Activated T-cell treated with anti-CD3 and anti-CD28 coated beads for 24 hours (primary cell): ENCODE measurements at places on chromosomes 2 and 18.

DNA sequence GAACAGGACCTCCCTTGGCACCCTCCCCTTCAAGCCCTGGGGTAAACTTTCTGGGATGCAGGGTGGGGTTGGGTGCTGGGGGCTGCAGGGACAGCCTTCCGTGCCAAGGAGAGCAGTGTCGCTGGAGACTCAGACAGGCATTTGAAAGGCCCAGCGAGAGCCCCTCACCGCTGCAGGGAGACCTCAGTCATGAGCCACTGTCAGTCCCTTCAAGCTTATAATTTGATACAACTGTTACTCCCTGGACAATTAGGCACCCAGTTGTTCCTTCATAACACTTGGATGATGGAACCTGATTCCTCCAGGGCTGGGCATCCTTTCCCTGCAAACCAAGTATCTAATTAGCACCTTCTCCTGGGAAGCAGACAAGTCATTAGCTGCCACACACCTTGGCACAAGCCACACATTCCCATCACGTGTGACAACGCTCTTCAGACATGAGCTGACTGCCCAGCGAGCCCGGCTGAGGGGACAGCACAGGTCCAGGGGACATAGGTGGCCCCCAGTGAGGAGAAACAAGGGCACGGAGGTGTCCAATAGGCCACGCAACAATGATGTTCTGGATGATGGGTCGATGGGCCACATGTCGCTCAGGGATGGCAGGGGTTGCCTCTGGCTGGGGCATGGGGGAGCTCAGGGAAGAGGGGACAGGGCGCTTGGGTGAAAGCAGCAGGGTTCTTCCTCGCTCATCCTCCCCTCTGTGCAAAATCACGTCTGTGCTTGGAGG is 59.6 kb downstream of the KCNF1 start:
- DNase-seq: no peak

DNA sequence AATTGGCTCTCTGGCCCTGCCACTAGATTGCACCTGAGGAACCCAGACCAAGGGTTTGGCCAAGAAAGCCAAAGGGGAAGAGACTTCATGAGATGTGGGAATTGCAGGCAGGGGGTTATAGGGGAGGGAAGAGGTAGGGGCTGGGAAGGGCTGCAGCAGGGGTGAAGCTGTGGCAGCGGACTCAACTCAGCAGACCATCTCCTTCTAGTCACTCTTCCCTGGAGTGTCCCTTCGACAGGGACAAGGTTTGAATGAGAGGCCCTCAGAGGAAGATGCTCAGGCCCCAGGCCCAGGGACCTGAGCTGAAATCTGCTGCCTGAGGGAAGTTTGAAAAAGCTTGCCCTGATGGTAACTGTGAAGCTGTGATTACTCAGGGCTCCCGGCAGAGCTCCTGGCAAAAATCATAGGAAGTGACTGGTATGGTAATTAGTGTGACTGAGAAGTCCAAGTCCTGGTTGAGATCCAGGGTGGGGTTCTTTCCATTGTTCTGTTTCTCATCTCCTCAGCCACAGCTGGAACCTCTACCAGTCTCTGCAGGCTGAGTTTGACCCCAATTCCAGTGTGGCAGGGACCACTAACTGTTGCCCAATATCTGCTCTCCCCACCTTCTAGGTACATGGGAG is 300.9 kb downstream of the CYP26B1 start:
- DNase-seq: no peak

DNA sequence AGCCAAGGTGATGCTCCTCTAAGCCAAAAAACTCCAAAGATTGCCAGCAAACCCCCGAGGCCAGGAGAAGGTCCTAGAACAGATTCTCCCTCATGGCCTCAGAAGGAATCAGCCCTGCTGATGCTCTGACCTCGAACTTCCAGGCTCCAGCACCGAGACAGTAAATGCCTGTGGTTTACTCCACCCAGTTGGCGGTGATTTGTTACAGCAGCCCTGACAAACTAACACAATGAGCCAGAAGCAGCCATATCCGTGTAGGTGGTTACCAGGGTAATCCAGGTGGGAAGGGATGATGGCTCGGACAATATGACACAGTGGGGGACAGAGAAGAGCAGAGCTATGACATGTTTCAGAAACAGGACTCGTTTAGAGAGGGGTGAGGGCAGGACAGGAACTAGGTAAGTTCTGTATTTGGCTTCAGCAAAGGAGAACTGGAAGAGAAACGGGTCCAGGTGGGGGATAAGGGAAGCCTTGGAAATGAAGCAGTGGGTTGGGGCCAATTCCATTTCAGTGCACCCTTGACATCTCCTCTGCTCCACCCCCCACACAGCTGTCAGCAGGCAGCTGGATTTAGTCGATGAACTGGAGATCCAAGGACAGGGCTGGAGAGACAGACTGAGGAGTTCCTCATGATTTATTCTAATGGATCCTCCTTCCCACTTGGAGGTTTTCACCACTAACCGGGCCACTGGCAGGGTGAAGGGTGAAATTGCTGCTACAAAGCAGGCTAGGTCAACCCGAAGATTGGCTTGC is 179.7 kb upstream of the SH3BP4 start:
- no peak for DNase-seq

- DNase-seq: no peak
These were observed 52.7 kb upstream of the NPAS2 start for GRCh38 chr2:100767224-100767653.

- DNase-seq: no peak
These were observed 434.7 kb downstream of the PTPRM start for GRCh38 chr18:8001711-8002301.

- DNase-seq: no peak
These were observed 93.6 kb downstream of the ASAP2 start for GRCh38 chr2:9300214-9300613.

- no peak for DNase-seq
These were observed 13.8 kb downstream of the TPGS2 start for GRCh38 chr18:36814994-36815393.

DNA sequence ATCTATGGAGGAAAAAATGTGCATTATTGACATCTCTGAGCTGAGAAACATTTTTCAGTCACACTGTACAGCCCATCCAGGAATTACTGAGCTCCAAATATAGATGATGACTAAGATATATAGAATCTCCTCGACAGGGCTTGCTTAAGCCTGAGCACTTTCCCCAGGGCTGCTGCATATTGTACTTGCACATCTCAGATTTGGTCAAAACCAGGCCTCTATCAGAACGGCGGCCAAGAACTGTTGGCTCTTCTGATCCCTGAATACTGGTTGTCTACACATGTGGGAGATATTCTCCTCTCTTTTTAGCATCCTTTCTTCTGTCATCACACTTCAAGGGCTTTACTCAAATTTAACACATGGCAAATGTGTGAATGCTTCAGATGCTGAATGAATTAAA is 201.5 kb upstream of the SLC35G4 start:
- DNase-seq: no peak

DNA sequence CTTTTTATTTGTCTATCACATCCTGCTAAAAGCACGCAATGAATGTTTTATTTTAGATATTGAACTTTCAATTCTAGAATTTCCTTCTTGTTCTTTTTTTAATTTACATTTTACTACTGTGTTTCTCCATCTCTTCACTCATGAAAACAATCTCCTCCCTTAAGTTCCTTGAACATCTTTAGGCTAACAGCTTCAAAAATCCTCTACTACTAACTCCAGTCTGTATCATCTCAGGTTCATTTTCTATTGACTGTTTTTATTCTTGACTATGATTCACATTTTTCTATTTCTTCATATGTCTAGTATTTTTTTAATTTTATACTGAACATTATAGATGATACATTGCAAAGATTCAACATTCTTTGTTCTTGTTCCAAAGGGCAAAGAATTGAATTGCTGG is 79.2 kb upstream of the NCK2 start:
- no peak for DNase-seq

DNA sequence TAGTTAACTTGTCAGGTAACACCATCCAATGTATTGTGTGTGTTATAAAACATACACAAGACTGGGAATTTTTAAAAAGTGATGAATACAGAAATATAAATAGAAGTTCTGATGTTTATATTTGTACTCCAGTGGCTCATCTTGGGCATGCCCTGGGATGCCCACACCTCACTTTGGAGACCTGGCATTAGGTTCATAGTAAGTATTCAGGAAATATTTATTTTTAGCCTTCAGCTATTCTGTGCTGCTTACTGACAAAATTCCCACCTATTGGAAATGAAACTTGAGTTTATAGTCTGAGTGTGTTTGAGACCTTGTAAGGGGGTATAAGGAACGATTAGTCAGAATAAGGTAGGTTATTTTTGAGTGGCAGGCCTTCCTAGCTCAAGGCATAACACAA is 67.5 kb downstream of the MYO1B start:
- DNase-seq: no peak

DNA sequence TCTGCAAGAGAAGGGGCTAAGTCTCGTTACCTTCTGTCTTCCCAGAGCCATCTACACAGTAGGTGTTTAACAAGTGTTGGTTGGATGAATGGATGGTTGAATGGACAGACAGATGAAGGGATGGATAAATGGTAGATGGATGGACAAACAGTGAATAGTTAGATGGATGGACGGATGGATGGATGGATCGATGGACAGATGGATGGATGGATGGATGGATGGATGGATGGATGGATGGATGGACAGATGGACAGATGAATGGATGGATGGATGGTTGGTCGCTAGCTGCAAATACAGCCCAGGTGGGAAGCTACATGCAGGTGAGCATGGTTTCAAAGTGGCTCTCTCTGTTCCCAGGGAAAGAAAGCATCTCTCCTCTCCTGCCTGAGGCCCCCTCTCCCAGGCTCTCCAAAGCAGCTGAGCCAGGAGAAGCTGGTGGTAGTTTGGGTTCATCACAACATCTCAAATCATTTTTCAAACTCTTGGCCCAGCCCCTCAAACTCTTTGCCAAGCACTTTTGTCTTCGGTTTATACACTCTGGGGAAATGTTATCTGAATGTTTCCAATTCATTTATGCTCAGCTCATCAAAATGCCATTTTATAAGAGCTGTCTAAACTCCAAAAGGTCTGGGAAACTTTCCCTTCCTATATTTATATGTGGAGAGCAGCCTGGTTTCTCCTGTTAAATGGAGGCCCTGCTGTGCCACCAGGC is 192.7 kb downstream of the ANAPC1 start:
- DNase-seq: no peak

DNA sequence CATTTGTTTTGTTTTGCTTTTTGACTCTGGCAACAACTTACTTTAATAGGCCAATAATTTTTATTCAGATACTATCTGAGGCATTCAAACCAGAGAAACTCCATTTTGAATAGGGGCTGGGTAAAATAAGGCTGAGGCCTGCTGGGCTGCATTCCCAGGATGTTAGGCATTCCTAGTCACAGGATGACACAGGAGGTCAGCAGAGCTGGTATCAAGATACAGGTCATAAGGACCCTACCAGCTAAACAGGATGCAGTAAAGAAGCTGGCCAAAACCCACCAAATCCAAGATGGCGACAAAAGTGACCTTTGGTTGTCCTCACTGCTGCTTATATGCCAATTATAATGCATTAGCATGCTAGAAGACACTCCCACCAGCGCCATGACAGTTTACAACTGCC is 102.2 kb upstream of the XPO1 start:
- DNase-seq: no peak

- no peak for DNase-seq
These were observed 34.9 kb downstream of the SLC38A11 start for GRCh38 chr2:164920430-164920829.

DNA sequence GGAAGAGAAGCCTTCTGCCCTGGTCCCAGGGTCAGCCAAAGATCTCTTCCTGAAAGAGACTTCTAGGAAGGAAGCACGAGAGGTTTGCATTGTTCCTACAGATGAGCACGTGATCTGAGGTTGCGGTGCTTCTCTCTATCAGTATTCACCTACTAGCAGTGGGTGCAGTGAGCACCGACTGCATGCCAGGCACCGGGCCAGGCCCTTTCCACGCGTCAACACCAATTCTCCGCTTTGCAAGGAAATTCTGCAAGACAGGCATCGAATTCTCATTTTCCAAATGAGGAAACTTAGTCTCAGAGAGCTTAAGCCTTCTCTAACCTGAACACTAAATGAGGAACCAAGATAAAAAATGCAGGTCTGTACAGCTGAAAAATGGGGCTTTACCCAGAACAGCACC is 151.5 kb upstream of the MYCN start:
- no peak for DNase-seq

DNA sequence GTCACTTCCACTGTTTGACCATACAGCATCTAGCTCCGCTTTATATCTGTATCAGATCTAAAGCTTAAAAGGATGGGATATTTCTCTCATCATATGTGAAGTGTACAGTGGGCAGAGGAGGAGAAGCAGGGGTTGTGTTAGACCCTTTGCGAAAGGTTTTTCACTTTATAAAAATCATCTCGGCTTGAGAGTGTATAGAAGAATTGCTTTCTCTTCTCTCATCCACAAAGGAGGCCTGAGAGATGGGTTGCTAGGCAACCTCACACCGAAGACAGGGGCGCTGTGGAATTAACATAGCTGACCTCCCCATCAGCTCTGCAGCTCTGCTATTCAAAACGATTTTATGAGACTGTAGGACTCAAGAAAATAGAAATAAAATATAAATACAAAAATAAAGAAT is 70.2 kb upstream of the GALNT3 start:
- DNase-seq: no peak
